ENCODE measurements at places on chromosomes 3 and 15.

DNA sequence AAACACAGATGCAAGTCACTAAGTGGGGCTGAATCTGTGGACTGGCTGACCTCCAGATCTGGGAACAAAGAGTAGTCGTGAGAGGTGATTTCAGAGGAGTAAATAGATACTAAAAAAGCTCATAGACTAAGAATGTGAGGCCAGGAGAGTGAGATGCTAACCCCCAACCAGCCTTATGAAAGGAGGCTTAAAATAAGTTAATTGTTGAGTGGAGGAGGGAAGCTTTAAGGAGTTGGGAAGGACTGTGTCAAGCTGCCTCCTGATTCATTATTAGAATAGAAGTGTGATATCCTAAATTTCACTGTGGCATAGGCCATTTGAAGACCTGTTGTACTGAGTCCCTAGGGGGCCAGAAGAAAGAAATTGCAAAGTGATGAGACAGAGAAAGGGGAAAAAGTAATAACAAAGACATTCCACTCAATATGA lies 107.6 kb downstream of the RBPMS2 start:
- no peak for DNase-seq

- peak; percentile 41 for DNase-seq
These were observed 1.1 kb upstream of the EIF2B5 start for GRCh38 chr3:184133840-184134745.

GRCh38 chr3:99866261-99866761 lies 48.6 kb downstream of the CMSS1 start:
- DNase-seq = no peak

DNA sequence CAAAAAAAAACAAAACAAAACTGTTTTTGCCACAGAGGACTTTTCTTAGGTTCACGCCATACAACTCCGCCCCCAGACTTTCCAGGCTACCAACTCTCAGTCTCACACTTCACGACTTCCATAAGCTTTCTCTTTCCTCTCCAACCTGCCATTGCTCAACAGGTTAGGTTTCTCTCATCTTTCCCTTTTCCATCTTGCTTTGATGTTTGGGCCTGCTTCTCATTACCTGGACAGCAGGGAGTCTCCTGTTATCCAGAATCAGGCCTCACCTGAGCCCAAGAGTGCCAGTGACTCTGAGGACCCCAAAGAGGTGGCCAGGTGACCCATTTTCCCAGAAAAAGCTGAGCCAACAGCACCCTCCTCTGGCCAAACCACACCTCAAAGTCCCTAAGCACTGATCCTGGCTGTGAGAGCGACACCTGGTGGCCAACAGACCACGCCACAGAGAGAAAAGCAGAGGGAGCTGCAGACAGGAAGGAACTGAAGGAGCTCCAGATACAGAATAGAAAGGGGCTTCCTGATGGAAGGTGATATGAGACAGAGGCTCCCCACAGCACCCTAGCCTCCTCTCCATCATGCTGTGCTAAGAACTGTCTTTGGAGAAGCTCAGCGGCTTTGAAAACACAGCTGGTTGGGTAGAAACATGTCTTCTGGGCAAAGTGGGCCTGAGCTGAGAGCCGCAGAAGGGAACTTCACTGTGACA lies 4.0 kb downstream of the CCDC51 start:
- peak; percentile 72 for DNase-seq

DNA sequence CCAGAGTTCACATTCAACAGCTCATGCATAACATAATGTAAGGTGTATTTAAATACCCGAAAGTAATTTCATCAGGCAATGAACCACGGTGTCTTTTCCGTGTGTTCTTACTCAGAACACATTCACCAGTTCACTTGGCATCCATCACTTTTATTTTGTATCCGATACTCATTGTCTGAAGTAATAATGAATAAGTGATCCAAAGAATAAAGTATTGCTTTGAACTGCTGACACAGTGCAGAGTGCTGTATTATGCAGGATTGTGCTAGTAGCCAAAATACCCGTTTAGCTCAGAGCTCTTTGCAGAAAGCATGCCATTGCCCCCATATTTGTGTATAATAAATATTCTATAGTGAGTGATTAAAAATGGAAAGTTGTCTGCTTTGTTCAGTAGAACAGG lies 460.9 kb upstream of the KCNMB2 start:
- no peak for DNase-seq

DNA sequence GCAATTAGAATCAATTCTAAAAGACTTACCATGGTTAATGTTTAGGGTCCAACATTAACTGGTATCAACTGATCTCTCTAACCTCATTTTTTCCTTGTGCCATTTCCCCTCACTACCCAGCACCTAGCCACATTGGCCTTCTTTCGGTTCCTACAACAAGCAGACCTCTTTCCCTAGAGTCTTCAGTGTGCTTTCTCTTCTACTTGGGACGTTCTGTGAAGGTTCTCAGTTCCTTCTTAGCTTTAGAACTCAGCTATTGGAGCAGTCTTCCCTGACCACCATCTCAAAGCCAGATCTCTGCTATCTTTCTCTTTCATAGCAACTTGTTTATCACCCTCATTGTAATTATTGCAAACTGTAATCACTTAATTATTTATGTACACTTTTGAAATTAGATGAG lies 31.5 kb upstream of the MINDY4B start:
- DNase-seq = no peak

GRCh38 chr3:49668861-49669260 lies 5.3 kb upstream of the APEH start:
- no peak for DNase-seq

DNA sequence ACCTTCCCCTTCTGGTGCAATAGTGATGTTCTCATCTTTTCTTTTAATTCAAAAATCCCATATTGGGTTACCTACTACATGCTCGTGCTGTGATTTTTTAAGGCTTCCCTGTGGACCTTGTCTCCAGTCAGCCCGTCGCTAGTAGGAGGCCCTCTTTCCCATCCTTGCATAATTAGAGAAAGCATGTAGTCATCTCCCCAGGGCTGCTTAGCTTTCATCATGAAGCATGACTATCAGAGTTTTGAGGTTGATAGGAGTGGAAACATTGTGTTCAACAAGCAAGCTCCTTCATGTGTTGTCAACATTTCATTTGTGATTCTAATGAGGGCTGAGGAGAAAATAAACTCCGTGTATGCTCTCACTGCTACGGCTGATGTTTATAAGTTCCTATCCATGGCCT lies 8.7 kb upstream of the LRTM1 start:
- DNase-seq = no peak

- DNase-seq = no peak
These were observed 50.8 kb downstream of the CRTC3 start for GRCh38 chr15:90580541-90580940.

DNA sequence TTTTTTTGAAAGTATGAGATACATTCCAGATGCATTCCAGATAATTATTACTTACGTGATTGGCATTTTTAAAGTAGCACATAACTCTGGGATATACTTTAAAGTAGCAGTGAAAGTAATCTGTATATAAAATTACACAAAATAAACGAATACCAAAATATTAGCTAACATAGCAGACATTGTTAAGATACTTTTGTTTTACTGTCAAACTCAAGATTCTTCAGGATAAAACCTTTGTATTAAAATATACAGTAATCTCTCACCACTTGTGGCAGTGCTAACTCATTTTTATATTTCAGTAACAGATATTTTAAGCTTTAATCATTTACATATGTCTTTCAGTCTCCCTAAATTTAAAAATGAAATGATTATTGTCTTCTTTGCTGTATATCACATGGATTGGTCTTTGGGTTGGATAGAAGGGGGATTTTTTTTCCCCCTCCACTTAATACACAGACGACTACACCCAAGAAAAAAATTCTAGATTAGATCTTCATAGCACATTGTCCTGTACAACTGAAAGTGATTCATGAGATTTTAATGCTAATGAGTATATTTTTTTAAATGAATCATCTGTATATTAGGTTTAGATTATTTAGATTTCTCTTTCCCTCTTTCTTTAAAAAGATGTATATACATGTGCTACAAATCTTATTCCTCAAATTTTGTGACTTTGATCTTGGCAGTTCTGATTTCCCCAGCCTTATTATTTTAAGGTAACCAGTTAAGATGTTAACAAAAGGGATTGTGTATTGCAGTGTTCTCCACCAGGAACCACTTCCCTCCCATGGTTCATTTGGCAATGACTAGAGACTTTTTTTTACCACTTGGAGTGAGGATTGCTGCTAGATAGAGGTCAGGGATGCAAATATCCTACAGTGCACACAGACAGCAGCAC lies 24.5 kb upstream of the EBLN2 start:
- no peak for DNase-seq

GRCh38 chr15:82044373-82045178 lies 1.2 kb downstream of the MEX3B start:
- DNase-seq = no peak

- no peak for DNase-seq
These were observed 104.9 kb downstream of the AQP9 start for GRCh38 chr15:58243070-58243469.

GRCh38 chr3:14334136-14334535 lies 68.3 kb upstream of the SLC6A6 start:
- DNase-seq = no peak

GRCh38 chr15:90552929-90553211 lies 23.1 kb downstream of the CRTC3 start:
- no peak for DNase-seq

DNA sequence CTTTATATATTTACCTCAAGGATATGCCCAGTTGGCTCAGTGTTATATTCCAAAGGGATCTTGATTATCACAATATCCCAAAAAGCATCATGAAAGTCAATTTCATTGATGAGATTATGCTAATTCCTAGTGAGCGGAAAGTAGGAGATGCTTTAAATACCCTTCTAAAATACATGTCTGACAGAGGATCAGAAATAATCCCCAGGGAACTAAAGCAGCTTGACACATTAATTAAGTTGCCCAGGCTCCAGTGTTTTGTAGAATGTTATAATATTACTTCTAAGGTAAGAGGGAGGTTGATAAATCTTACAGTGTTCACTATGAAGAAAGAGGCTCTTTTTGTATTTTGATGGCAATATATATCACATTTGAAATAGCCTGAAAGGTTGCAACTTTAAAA lies 767.5 kb upstream of the ROBO1 start:
- DNase-seq = no peak

- DNase-seq = no peak
These were observed 52.6 kb upstream of the ATP11B start for GRCh38 chr3:182740710-182741109.

DNA sequence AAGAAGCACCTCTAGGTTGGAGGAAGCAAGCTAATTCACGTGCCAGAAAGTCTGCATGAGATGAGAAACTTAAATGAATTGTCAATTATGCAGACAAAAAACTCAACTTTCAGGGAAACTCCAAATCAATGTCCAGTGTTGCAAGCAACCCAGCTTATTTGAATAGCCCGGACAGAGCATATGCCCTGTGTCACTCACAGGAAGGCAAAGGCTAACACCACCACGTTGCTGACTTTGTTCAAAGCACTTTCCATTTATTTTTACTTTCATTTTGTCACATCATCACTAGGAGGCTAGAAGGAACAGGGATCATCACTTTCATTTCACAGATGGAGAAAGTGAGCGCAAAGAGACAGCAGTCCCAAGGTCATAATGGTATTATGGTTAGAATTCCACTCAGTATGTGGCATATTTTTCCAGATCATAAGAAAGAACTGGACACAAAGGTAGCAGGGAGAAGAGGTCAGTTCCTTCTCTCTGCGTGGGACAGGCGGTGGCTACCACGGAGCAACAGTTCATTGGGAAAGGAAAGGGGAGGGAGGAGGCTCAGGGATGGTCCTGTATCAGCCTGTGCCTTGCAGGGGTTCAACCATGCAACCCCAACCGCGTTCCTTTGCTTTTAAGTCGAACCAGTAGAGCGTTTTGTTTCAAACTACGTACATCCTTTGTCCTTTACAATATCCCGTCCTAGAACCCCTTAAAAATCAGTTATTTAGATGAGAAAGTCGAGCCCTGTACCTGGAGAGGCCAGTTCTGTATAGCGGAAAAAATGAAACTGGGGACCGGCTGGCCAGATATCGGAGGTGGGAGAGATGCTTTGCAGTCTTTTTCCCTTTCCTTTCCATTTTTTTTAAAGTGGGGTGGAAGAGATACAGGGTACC lies 1.1 kb downstream of the HEG1 start:
- DNase-seq = no peak

GRCh38 chr3:32340039-32340438 lies 51.6 kb upstream of the CMTM7 start:
- peak; percentile 21 for DNase-seq

DNA sequence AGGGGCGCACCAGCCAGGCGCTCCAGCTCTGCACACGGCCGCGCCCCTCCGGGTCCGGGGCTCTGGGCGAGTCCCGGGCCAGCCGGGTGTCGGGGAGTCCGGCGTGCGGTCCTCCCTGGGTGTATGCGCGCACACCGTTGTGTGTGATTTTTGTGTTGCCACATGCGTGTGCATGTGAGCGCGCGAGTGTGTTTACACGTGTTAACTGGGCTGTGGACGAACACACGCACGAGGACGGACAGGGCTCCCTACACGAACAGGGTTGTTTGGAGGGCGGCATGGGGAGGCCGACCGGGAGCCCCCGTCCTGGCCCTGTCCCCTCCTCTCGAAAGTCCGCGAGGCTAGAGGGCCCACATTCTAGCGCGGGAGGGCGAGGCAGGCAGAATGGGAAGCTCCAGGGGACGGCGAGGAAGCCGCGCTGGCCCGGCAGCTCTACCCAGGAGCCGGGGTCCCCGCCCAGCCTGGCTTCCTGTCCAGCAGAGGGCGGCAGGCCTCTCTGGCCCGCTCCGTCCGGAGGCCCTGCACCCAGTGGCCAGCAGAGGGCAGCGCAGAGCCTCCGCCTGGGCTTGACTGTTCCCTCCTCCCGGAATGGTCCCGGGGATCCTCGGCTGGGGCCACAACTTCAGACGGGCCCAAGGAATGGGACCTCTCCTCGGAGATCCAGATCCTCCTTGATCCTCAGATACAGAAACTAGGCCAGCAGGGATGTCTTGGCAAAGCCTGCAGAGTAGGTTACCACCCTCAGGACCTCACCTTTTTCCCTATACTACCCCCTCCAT lies 611 bp upstream of the LINGO1 start:
- DNase-seq = peak; percentile 94

GRCh38 chr3:64650715-64651114 lies 37.1 kb downstream of the ADAMTS9 start:
- no peak for DNase-seq

DNA sequence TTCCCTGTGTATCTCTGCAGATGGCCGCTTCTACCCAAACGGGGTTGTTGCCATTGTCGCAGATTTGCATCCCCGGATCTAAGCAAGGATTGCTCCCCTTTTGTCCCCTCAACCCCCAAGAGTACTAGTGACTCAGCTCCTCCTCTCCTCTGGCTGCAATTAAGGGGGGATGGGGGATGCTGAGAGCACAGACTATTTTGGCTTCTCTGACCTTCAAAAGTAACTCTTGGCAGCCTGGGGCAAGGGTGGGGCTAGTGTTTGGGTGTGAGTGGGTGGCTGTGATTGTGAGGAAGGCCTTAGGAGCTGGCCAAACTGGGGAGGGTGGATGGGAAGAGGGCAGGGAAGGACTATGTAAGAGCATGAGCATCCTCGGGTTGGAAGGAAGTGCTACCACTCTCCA lies 1.2 kb upstream of the MAP1A start:
- no peak for DNase-seq

DNA sequence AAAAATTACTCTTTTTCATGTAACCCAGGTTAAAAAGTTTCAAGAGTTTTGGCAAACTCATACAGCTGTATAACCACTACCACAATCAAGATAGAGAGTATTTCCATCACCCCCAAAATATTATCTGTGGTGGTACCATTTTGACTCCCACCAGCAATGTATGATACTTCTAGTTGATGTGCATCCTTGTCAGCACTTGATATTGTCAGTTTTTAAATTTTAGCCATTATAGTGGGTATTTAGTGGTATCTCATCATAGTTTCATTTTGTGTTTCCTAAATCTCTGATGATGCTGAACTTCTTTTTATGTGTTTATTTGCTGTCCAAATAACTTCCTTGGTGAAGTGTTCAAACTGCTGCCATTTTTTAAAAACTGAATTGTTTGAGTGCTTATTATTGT lies 14.6 kb downstream of the CTDSPL start:
- no peak for DNase-seq

Data from GM12892 (cell line).